Astrocyte (in vitro differentiated cells and primary cell): ENCODE measurements at places on chromosomes 2 and 18. TPM values are rescaled to one million over a fixed set of nuclear protein-coding genes. Genes with fewer than 3 reads are reported as not detected.

- H3K27me3 ChIP-seq = no peaks in the 10 kb centered on the region
- no peak overlapping the region for H3K4me3 ChIP-seq
- H3K27ac ChIP-seq = no peak overlapping the region
- no peaks in the 10 kb centered on the region for H3K4me1 ChIP-seq
- H3K36me3 ChIP-seq = peaks cover 3% of the 10 kb centered on the region
- DNase-seq = no peak
Measured at GRCh38 chr2:31933066-31933465, 77.7 kb downstream of the MEMO1 start.

- H3K36me3 ChIP-seq = no peaks in the 10 kb centered on the region
- H3K27ac ChIP-seq = peak overlapping the region; percentile 98
- DNase-seq = peak; percentile 94
- H3K4me1 ChIP-seq = peaks cover 52% of the 10 kb centered on the region
- no peak overlapping the region for H3K4me3 ChIP-seq
Measured at GRCh38 chr2:203811491-203812221, 55.9 kb upstream of the CTLA4 start.

- H3K4me1 ChIP-seq = peaks cover 6% of the 10 kb centered on the region
- no peak overlapping the region for H3K27ac ChIP-seq
- no peak overlapping the region for H3K4me3 ChIP-seq
Measured at GRCh38 chr2:231807020-231807419, 20.8 kb downstream of the COPS7B start.

DNA sequence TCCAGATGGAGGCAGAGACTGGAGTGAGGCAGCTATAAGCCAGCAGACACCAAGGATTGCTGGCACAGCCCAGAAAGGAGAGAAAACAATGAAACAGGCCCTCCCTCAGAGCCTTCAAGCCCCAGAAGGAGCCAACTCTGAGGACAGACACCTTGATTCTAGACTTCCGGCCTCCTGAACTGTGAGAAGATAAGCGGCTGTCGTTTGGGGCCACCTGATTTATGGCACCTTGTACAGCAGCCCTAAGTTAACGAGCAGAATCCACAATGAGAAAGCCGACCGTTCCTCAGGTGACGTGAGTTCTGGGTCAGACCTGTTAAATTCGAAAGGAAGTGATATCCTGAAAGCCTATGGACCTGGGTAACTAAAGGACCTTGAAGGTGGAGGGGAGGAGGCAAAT lies 7.3 kb upstream of the CNDP2 start:
- DNase-seq = no peak
- H3K4me1 ChIP-seq = no peaks in the 10 kb centered on the region
- no peak overlapping the region for H3K4me3 ChIP-seq

DNA sequence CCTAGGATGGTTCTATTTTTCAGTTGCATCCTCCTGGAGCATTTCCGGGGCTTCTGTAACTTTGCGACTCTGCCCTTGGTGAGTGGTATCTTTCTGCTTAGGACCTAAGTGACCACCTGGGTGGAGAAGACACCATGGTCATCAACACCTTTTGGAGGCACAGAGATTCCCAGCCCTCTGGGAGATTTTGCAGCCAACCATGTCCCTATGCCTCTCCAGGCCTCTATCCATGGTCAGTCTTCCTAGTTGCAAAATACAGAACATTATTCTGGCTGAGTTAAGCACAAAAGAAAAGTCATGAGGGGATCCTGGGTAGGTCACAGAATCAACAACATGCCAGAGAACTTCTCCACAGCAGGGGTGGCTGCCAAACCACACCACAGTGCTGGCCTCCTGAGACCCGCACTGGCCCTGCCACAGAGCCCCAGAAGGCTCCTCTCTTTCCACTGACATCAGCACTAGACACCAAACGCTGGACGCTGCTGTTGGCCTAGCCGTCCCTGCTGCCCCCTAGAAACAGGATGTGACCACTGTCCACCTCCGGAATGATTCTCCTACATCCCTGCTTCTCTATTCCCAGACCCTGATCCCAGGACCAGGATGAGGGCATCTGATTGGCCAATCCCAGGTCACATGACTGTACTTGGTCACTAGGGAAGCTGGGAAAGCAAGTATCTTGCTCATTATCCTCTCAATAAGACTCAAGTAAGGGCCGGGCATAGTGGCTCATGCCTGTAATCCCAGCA lies 47.7 kb downstream of the SMAD7 start:
- H3K4me1 ChIP-seq = peaks cover 29% of the 10 kb centered on the region
- no peak overlapping the region for H3K4me3 ChIP-seq
- H3K27me3 ChIP-seq = no peaks in the 10 kb centered on the region
- H3K27ac ChIP-seq = peak overlapping the region; percentile 98

DNA sequence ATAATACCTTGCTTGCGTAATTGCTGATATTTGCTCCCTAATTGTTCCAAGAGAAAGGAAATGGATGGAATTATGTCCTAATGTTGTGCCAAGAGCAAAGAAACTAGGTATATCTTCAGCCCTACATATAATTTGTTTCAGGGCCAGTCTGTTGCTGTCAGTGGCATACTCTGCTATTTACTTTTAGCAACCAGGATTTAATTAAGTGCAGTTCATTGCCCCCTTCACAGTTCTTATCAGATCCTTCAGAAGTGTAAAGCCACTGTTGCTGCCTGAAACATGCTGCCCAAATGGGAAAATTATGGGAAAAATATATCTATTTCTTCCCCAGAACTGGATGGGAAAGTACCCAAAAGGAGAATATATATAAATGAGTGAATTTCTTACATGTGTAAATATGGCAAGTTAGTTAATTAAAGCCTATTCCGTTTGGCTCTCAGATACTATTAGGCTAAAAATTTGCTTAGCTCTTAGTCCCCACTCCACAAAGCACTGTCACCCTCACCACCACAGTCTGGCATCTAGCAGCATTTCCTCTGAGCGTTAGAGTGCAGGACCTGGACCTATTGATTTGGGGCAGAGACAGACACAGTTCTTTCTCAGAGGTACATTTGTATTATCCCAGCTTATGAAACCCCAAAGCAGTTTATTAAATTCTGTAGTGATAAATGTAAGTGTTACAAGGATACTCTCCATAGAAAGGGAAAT lies 72.8 kb upstream of the DTNA start:
- H3K27me3 ChIP-seq = no peaks in the 10 kb centered on the region
- DNase-seq = no peak
- no peaks in the 10 kb centered on the region for H3K4me1 ChIP-seq
- H3K4me3 ChIP-seq = no peak overlapping the region

GRCh38 chr2:134683561-134684112 lies 35.2 kb downstream of the TMEM163 start:
- H3K27ac ChIP-seq = no peak overlapping the region
- DNase-seq = peak; percentile 22
- no peak overlapping the region for H3K4me3 ChIP-seq

DNA sequence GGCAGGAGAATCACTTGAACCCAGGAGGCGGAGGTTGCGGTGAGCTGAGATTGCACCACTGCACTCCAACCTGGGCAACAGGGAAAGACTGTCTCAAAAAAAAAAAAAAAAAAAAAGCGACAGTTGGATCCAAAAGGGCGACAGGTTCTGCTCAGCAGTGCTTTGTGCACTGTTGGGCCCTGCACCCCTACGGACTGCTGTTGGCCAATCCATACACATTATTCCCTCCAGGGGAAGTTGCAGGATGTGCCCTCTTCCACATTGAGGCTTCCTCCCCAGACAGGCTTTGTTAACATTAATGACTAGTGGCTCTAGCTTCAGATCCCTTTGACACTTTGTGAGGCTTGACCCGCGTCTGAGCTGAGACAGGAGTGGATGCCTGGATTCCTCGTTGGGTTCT lies 9.4 kb downstream of the NT5DC4 start:
- peaks cover 5% of the 10 kb centered on the region for H3K4me1 ChIP-seq
- H3K27me3 ChIP-seq = peaks cover 4% of the 10 kb centered on the region
- no peak overlapping the region for H3K4me3 ChIP-seq
- H3K36me3 ChIP-seq = no peaks in the 10 kb centered on the region
- H3K27ac ChIP-seq = no peak overlapping the region
- DNase-seq = no peak

GRCh38 chr18:76955524-76956170 lies 133.3 kb downstream of the ZNF236 start:
- H3K27ac ChIP-seq = no peak overlapping the region
- no peaks in the 10 kb centered on the region for H3K27me3 ChIP-seq
- no peaks in the 10 kb centered on the region for H3K4me1 ChIP-seq
- H3K36me3 ChIP-seq = peaks cover 5% of the 10 kb centered on the region

DNA sequence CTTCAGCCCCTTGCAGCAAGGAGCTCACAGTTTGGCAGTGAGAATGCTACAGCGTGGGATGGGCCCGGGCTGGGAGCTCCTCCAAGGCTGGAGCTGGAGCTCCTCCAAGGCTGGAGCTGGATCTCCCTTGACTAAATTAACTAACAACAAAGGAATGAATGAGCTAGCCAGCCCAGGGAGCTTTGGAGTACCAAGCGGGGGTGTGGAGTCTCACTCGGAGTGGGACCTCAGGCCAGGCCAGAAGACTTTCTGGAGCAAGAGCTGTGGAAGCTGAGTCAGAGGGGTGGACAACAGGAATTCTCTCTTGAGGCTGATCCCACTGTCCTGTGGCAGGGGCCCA lies 244.7 kb upstream of the HS6ST1 start:
- peak; percentile 98 for DNase-seq
- peaks cover 22% of the 10 kb centered on the region for H3K4me1 ChIP-seq
- no peak overlapping the region for H3K4me3 ChIP-seq
- no peaks in the 10 kb centered on the region for H3K27me3 ChIP-seq
- H3K27ac ChIP-seq = peak overlapping the region; percentile 74

GRCh38 chr2:102736110-102736409 lies 25.8 kb upstream of the TMEM182 start:
- DNase-seq = peak; percentile 3
- H3K36me3 ChIP-seq = no peaks in the 10 kb centered on the region
- H3K27me3 ChIP-seq = no peaks in the 10 kb centered on the region
- no peak overlapping the region for H3K27ac ChIP-seq

- no peak for DNase-seq
- H3K27ac ChIP-seq = no peak overlapping the region
- no peak overlapping the region for H3K4me3 ChIP-seq
- H3K36me3 ChIP-seq = no peaks in the 10 kb centered on the region
- no peaks in the 10 kb centered on the region for H3K27me3 ChIP-seq
- no peaks in the 10 kb centered on the region for H3K4me1 ChIP-seq
Measured at GRCh38 chr18:49030138-49030537, 79.4 kb upstream of the SMAD7 start.

DNA sequence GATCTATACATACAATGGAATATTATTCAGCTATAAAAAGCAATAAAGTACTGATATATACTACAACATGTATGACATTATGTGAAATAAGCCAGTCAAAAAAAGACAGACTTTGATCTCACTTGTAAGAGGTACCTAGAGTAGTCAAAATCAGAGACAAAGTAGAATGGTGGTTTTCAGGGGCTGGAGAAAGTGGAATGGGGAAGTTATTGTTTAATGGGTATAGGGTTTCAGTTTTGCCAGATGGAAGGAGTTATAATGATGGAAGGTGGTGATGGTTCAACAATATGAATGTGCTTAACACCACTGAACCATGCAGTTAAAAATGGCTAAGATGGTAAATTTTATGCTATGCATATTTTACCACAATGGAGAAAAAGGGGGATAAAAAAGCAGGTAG lies 6.3 kb downstream of the COBLL1 start:
- H3K4me1 ChIP-seq = peaks cover 4% of the 10 kb centered on the region
- no peaks in the 10 kb centered on the region for H3K27me3 ChIP-seq
- DNase-seq = no peak
- H3K27ac ChIP-seq = no peak overlapping the region
- no peak overlapping the region for H3K4me3 ChIP-seq

DNA sequence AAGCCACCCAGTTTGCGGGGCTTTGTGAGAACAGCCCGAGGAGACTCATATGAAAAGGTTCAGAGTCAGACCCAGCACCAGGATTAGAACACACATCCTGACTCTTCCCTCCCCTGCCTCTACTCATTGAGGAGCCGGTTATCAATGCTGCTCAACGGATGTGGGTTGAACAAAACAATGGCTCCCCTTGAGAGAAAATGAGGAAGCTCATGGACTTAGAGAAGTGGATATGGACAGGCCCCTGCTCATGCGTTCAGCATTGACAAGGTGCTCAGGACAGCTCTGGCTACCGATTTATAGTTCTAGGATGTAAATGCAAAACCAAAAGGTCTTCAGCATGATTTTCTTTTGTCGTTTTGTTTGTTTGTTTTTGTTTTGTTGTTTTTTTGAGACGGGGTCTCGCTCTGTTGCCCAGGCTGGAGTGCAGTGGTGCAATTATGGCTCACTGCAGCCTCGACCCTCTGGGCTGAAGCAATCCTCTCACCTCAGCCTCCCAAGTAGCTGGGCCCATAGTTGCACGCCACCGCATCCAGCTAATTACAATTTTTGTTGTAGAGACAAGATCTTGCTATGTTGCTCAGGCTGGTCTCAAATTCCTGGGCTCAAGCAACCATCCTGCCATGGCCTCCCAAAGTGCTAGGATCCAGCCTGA lies 32.0 kb upstream of the AGAP1 start:
- no peaks in the 10 kb centered on the region for H3K4me1 ChIP-seq
- peaks cover 7% of the 10 kb centered on the region for H3K27me3 ChIP-seq
- no peak overlapping the region for H3K4me3 ChIP-seq
- DNase-seq = no peak

- H3K27ac ChIP-seq = no peak overlapping the region
- H3K27me3 ChIP-seq = no peaks in the 10 kb centered on the region
- no peaks in the 10 kb centered on the region for H3K4me1 ChIP-seq
Measured at GRCh38 chr2:225763711-225764110, 364.2 kb downstream of the NYAP2 start.

DNA sequence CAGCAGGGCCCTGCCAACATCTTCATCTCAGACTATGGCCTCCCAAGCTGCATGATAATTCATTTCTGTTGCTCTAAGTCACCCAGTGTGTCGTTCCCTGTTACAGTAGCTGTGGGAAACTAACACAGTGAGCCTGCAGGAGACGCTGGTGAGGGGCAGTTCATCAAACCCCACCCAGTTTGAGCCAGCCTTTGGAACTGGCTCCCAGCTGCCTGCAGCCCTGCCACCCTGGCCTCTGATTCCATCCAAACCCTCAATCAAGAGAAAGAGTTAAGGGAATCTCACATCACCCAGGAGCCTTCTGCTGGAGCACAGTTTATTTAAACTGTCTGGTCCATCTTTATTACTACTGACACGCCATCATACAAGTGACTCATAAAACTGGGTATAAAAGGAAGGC lies 64.9 kb upstream of the ZCCHC2 start:
- no peaks in the 10 kb centered on the region for H3K36me3 ChIP-seq
- DNase-seq = no peak
- H3K27ac ChIP-seq = no peak overlapping the region
- H3K4me3 ChIP-seq = no peak overlapping the region

DNA sequence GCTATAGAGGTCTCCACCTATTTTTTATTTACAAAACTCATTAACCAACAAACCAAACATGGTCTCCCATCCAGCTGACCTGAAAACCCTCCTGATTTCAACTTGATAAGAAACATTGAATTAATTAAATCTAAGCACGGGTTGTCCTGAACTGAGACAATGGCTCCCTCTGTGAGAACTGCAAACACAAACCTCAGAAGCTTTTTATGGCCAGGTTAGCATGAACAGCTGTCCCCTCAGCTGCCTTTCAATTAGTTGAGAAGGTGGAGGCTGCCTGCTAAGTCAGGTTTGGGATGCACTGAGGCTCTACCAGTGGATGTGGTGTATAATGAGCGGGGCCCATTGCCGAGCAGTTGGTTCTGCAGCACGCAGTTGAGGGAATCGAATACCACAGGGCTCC lies 258.5 kb upstream of the DDX18 start:
- no peak overlapping the region for H3K27ac ChIP-seq
- H3K4me1 ChIP-seq = no peaks in the 10 kb centered on the region
- no peak for DNase-seq

The FABP1 gene
- total RNA-seq = not detected in 2 replicates

The AQP12B gene
- not detected in 2 replicates for total RNA-seq

The NCKAP5 gene
- total RNA-seq = 1.5 and 2.7 TPM in 2 replicates

The PARD3B gene
- total RNA-seq = 6.5 and 7.0 TPM in 2 replicates

The GRHL1 gene
- 2.5 and 4.1 TPM in 2 replicates for total RNA-seq

The IL36G gene
- total RNA-seq = not detected in 2 replicates
